DMS153 (cell line): ENCODE measurements at places on chromosomes 1 and 21.

DNA sequence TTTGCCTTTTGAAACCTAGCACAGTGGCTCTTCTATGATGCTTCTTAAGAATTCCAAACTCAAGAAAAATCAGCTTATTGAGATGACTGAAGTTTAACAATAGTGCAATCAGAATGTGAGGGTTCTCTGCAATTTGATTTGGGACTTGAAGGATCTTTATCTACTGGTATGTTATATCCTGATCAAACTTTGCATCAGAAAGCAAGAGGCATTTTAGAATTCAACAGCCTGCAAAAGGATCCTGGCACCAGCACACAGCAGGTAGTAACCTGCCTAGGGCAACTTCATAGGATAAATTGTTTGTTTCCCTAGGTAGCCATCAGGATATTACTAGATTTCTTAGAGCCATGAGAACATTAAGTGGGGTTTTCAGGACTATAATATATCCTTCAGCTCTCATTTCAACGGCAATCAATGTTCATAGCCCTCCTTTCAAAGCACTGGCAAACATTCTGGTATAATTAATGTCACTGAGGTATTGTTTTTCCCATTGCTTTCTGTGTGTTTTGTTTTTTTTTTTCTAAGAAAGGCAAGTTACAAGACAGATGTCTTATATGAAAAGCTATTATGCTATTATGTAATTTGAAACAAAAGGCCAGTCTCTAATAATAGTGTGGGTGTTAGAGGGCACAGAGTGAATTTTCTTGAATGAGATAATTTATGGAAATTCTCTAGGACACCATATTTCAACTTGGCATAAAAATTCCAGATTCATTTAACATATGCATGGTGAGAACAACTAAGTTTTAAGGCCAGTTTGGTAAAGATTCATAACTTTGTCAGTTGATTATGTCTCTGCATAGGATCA is 34.5 kb downstream of the NTNG1 start:
- DNase-seq: no peak

DNA sequence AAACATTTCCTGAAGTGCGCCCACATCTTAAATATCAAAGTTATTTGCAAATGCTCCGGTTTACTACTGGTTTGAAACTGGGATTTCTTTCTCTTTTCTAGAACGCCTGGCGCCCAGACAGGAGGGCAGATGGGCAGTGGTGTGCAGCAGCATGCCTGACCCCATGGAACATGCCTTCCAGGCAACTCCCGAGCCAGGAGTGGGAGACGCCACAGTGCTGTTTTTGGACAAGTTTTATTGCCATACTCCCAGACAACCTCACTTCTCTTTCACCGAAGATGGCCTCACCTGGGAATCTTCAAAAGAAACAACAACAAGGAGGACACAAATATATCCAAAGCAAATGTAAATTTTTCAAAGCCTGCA is 21.5 kb downstream of the UBE2G2 start:
- no peak for DNase-seq

GRCh38 chr1:91523482-91523881 is 22.8 kb downstream of the CDC7 start:
- DNase-seq: no peak

DNA sequence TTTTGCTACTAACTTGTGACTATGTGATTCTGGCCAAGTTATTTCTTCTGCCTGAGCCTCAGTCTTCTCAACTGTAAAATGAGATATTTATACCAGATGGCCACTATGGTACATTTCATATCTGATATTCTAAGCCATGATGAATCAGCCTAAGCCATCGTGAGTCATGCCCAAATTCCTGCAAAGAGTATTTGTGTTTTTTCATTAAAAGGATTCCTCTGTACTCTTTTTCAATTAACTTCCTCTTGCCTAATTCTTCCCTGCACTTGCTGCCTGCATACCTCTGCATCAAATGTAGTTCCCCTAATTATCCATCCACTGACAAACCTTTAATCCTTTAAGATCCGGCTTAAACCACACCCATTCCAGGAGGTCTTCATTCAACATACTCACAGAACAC is 575.1 kb upstream of the BEND5 start:
- DNase-seq: no peak

DNA sequence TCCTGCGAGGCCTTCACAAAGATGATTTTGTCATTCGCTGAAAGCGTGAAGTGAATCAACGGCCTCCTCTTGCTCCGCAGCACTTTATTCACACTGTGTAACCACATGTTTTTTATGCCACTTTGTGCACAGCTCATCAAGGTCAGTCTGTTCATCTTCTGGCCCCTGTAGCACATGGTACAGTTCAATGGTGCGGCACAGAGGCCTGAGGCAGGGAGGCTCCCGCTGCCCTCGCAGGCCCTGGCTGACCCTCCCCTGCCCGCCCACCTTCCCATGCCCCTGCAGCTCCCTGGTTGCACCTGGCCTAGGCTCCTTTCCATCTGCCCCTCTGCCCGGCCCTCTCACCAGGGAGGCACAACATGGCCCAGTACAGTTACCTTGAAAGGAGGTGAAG is 87.5 kb downstream of the CD247 start:
- DNase-seq: no peak

DNA sequence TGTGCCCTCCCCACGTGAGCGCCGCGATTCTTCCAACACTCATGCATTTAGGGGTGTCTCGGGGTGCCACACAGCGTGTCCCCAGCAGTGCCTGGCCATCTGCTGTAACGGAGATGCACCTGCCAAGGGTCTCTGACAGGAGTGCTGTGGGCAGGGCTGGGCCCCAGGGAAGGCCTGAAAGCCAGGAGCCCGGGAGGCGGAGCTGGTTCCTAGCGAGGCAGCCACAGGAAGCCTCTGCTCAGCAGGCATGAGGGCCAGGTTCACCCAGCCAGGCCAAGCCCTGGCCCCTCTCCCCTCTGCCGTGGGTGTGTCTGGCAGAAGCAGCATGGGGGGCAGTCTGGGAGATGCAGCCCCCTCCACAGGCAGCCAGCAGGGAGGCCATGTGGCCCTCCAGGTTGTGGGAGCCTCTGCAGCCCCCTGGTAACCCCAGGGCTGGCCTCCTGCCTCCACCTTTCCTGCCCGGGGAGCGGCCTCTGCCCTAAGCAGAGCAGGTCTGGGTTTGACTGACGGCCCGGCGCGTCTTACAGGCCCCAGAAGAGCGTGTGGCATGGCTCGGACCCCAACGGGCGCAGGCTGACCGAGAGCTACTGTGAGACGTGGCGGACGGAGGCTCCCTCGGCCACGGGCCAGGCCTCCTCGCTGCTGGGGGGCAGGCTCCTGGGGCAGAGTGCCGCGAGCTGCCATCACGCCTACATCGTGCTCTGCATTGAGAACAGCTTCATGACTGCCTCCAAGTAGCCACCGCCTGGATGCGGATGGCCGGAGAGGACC is 30.4 kb downstream of the SLC19A1 start:
- DNase-seq: no peak

GRCh38 chr21:15204970-15205286 is 140.1 kb upstream of the NRIP1 start:
- no peak for DNase-seq

DNA sequence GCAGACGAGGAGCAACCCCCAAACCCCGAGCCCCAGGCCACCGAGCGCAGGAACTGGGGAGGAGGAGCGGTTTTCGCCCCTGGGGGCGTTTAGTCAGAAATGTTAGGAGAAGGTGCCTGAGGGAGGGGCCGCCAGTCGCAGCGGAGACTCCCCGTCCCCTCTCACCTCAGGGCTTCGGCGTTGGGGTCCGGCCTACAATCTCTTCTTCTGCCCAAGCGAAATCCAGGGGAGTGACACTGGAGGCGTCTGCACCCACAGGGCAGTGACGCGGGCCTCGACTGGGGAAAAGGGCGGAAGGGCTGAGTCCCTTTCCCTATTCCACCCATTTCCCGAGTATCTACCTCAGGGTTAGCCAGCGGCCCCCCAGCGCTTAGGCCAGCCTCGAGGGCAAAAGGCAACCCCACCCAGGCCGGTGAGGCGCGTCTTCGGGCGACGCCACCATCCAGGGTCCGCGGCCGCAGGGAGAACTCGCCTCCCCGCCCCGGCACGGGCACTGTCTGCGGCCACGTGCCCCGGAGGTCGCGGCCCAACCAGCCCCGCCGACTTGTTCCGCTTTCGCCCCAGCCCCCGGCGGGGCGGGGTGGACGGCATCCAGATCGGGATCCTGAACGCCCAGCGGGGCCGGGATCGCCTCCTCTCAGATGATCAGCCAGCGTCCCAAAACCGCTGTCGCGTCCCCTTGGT is 118.7 kb upstream of the BARHL2 start:
- DNase-seq: no peak

DNA sequence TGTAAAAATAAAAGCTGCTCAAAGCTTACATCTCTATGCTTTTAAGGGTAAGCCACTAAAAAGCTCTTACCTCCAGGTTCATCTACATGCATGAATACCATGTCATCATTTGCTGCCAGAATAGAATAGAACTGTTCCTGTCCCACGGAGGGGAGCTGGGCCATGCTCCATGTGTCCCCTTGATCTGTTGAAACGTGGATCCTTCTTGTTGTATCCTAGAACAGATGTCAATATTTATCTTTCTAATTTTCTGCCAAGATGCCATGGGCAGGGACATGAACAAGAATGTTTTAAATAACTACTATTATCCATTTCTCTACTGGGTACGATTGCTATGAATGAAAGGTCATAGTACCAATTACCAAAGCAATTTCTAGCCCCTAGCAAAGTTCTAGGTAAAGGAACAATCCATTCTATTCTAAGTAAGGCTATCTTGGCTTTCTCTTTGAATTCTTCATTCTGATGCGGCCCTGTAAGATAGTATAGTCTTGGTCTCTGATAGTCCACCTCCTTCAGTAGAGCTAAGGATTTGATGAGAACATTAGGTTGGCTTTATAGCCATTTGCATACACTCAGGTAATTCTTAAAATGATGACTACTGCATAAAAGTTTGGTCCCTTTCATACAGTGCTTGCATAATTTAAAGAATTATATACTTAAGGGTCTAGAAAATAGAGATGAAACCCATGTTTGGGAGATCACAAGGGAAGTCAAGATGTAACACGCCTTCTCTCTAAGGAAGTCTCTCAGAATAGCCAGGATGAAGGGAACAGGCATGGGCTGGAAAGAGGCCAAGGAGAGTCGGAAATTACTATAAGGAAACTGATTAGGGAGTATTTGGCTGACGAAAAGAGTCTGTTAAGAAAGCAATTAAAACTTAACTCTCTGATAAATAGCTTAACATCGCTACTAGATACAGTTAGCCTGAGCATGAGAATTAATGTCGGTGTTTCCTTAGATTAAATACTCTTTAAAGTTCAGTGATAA is 35.4 kb upstream of the MYBPHL start:
- no peak for DNase-seq

- no peak for DNase-seq
Measured at GRCh38 chr1:54854381-54855020, 32.5 kb downstream of the DHCR24 start.

GRCh38 chr1:185795181-185795580 is 61.0 kb downstream of the HMCN1 start:
- DNase-seq: no peak

GRCh38 chr21:43982489-43983078 is 29.5 kb upstream of the TRAPPC10 start:
- no peak for DNase-seq

DNA sequence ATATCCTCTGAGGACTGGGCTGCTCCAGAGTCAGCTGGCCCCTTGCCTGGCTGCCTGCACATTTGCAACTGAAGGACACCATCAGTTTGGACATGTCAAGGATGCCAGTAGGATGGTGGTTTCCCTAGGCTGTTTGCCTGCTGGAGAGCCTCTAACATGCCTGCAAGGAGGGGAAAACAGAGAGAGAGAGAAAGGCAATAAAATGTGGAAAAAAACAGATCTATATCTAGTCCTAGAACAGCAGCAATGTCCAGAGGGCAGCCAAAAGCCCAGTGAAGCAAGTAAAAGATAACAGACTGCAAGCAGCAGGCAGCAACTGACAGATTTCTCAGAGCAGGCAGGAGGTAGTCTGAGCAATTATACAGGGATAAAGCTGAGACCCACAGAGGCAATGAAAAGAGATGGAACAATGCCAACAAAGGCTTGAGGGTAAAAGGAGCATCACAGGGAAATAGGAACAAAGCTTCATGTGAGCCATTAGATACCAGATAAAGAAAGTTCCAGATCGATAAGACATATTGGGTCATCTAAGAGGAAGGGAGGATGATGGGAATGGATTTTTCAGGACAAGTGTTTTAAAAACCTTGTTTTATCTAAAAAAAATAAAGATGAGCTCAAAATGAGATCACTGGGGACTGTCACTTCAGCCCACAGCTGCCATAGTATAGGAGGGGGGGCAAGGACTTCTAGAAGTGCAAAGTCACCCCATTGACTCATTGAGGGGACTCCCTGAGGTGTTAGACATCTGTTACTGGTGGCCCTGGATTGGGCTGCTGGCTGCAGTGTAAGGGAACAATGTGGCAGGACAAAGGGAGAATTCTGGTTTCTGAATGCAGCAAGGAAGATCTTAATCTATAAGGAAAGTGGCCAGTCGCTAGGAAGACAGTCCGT is 38.6 kb upstream of the GADD45A start:
- DNase-seq: peak; percentile 24

DNA sequence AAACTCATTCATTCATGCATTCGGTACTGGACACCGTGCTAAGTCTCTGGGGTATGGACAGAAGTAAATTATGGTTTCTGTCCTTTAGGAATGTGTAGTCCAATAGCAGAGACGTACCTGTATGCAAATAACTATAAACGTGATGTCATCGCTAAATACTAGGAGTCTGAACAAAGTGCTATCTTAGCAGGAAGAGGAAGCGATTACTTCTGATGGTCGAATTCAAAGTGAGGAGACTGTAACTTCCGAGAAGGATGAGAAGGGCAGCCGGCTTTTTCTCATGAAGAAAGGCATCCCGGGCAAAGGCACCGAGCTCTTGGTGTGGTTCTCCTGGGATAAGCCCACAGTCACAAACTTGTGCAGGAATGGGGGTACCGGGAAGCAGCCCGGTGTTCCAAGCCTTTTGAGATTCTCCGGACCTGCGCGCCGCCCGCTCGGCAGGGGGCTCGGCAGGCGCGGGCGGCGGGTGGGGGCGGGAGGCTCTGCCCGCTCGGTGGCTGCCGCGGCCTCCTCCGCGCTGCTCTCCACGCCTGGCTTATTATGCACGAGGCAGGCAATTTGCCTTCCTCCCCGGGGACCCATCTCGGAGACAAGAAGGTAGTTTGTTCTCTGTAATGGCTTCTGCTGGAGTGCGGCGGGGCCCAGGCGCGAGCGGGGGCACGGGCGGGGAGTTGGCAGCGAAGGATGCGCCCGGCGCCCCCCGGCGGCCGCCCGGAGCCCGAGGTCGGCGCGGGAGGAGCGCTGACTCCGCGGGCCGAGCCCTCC is 67.5 kb upstream of the CD1D start:
- DNase-seq: no peak

- no peak for DNase-seq
Measured at GRCh38 chr1:34736692-34737091, 18.2 kb upstream of the GJB5 start.

- no peak for DNase-seq
Measured at GRCh38 chr1:221164029-221164428, 284.8 kb downstream of the HLX start.

- DNase-seq: peak; percentile 5
Measured at GRCh38 chr1:9280015-9280860, 12.5 kb upstream of the SPSB1 start.

- no peak for DNase-seq
Measured at GRCh38 chr1:154703170-154703569, 95.2 kb upstream of the ADAR start.

GRCh38 chr1:183761871-183762270 is 43.0 kb upstream of the RGL1 start:
- no peak for DNase-seq

GRCh38 chr1:177517546-177517945 is 346.8 kb downstream of the BRINP2 start:
- DNase-seq: no peak

GRCh38 chr21:34202553-34203372 is 129.4 kb downstream of the MRPS6 start:
- no peak for DNase-seq

- no peak for DNase-seq
Measured at GRCh38 chr21:39825250-39825649, 42.0 kb upstream of the PCP4 start.

- no peak for DNase-seq
Measured at GRCh38 chr1:66788231-66788939, 12.7 kb downstream of the INSL5 start.
